Activated T-cell treated with anti-CD3 and anti-CD28 coated beads for 24 hours (primary cell): ENCODE measurements at places on chromosomes 16 and 17.

- no peak for DNase-seq
Observed at GRCh38 chr17:7503521-7503920, 19.4 kb downstream of the POLR2A start.

DNA sequence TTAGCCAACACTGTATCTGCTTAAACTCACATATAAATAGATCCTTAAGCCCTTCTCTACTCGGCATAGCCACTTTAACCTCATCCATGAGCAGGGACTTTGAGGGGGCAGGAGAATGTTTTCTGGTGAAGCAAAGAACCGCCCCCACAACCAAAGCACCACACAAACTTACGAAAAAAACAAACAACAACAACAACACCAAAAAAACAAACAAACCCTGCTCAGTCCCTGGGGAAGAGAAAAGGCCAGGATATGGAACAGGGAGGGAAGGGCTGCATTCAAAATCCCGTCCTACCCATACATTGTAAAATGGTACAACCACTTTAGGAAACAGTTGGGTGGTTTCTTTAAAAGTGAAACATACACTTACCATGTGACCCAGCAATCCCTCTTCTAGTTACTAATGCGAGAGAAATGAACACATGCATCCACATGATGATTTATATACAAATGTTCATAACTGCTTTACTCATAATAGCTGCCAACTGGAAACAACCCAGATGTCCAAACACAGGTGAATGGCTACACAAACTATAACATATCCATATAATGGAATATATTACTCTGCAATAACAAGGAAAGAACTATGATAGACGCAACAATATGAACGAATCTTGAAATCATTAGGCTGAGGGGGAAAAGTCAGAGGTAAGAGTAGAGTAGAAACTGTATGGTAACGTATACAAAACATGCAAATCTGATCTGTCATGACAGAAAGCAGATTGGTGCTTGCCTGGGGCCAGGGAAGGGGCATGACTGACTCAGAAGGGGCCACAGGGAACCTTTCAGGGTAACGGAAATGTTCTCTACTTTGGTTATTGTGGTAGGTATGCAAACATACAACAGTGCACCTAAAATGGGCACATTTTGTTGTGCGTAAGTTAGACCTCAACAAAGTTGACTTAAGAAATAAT lies 37.7 kb upstream of the TOB1 start:
- peak; percentile 22 for DNase-seq

DNA sequence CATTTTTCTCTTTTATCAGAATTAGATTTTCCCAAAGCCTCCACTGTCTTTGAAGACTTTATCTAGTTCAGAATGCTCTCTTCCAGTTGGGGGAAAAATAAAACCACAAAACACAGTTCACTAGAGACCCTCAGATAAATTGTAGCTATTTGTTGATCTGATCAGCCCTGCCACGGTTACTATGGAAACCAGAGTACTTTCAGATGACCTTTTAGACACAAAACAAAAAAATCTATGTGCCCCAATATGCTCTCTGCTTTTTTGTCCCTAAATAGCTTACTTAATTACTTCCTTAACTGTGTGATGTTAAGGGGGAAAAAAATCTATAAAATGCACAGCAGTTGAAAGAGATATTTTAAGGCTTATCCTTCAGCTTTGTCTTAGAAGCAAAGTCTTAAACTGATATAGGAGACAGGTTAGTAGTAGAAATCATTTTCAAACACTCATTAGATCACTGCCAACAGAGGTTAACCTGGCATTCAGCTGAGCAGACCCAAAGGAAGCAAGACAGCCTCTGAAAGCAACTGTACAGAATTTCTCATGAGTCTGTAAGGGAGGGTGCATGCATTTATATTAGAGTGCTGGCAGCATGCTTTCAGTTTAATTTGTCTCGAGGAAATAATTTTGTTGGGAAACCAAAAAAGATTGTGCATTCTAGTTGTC lies 129.9 kb upstream of the CACNG5 start:
- no peak for DNase-seq

DNA sequence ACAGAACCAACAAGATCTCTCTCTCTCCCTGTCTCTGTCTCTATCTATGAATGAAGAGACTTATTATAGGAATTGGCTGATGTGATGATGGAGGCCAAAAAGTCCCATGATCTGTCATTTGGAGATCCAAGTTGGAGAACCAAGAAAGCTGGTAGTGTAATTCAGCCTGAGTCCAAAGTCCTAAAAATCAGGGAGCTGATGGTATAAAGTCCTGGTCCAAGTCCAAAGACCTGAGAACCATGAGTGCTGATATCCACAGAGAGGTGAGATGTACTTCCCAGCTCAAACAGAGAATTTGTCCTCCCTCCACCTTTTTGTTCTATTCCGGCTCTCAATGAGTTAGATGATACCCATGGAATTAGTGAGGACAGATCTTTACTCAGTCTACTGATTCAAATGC lies 15.4 kb upstream of the TMIGD1 start:
- no peak for DNase-seq

DNA sequence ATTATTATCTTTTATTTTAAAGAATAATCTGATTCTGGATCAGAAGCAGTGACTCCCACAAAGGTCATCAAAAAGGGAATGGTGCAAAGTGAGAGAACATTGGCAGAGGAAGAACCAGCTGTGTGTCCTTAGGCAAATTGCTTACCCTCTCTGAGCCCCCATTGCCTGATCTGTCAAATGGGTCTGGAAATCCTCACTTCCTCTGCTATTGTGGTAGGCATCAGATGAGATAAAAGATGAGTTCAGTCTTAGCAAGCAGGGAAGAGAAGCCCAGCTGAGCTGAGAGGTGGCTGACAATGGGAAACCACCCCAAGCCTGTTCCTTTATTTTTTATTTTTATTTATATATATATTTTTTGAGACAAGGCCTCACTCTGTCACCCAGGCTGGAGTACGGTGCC lies 24.2 kb upstream of the PLCG2 start:
- DNase-seq, result no peak

DNA sequence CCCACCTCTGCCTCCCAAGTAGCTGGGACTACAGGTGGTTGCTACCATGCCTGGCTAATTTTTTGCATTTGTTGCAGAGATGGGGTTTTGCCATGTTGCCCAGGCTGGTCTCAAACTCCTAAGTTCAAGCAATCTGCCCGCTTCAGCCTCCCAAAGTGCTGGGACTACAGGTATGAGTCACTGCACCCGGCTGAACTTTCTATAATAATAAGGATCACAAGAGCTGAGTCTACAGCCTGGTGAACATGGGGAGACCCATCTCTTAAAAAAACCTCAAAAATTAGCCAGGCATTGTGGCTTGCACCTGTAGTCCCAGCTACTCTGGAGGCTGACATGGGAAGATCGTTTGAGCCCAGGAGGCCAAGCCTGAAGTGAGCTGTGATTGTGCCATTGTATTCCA lies 53.5 kb downstream of the WDR59 start:
- no peak for DNase-seq

- no peak for DNase-seq
Observed at GRCh38 chr16:54204756-54205155, 81.8 kb downstream of the IRX3 start.

DNA sequence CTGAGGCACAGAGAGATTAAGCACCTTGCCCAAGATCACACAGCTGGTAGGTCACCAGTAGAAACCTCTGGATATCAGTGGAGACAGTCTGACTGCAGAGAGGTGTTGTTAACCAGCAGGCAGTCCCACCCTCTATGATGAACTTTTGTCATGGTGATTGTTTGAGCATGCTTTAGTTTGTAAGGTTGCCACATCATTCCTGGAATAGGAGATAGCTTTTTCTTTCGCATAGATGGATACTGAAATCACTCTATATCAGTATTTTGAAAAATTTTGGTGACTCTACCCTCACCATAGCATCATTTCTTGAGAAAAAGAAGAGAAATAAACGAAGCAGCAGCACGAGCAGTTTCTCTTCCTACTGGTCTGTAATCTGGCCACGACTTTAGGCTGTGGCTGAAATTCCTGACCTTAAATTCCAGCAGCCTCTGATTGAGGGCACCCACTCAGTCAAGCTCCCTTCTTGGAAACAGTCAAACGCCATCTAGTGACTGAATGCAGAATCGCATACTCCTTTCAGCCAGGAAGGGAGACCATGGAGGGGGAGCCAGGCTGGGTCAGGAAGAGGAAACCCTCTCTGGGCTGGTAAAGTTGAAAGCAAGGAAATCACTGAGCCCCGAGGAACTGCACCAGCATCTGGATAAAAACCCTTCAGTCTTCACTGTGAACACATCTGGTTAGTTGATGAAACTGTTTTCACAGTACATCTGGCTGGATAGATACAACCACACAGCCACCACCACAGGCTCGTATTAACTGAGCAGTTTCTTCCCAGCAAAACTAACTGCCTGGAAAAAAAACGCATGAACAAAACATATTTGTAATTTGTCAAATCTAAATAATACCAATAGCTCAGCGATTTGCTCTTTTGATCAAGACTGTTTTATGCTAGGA lies 108.5 kb upstream of the XYLT1 start:
- peak; percentile 47 for DNase-seq

DNA sequence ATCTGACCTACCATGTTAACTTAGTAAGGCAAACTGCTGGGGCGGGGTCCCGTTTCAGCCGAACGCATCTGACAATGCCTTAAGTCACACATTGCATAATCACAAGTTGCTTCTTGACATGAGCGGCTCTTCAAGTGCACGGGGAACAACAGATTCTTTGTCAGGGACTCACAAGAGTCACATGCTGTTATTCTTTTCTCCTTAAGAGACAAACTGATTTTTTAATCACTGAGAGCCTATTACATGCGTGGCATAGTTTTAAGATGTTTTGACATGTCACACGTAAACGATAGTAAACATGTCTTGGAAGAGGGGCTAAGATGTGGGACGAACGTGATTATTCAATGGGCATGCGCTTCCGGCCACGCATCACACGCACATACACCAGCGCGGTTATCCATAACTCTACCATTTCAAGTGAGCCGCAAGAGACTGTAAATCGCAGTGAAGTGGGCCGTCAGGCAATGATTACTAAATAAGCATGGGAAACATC lies 63.4 kb downstream of the ADCY9 start:
- no peak for DNase-seq

GRCh38 chr16:58032710-58033293 lies 7.2 kb downstream of the MMP15 start:
- DNase-seq, result no peak

DNA sequence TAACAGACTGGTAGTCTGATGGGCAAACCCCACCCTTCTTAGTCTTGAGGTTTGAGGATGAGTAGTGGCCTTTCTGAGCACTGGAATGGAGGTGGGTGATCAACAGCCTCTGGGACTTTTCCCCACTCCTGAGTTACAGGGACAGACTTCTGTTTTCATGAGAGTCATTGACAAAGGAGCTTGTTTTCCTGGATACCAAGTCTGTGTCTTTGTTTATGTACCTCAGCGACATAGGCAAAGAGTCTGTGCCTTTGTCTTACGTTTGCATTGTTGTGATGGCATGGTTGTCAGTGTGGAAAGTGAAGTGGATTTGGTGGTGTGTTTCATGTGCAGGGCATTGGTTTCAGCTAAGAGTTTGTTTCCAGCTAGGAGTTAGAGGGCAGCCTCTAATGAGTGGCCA lies 17.5 kb downstream of the EPN2 start:
- DNase-seq, result no peak

DNA sequence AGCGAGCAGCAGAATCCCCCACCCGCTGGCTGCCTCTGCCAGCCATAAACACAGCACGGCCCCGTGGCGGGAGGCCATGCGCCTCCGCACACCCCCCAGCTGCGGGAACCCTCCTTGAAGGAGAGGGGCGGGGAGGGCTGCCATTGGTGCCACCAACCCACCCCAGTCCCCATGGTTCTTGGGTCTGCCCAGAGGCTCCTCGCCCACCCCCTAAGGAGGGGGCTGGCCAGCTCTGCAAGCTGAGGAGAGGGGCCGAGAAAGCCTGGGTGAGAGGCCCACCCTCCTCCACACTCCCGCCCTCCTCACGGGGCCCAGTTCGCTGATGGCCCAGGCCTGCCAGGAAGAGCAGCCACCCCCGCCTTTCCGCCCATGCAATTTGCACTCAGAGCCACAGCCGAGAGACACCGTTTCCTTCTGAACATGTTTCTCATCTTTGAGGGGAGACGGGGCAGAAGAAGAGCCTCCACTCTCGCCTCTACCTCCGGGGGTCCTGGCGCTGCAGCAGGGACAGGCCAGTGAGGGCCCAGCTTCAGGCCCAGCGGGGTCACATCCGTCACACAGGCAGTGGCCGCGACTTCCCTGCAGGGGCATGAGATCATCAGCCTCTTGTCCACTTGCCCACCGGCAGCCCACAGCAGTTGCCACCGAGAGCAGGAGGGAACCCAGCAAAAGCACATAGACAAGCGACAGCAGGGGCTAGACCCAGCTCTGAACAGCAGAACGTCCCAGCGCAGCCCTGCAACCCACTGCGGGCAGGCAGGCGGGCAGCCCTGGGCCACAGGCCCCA lies 23.0 kb downstream of the KATNB1 start:
- no peak for DNase-seq

DNA sequence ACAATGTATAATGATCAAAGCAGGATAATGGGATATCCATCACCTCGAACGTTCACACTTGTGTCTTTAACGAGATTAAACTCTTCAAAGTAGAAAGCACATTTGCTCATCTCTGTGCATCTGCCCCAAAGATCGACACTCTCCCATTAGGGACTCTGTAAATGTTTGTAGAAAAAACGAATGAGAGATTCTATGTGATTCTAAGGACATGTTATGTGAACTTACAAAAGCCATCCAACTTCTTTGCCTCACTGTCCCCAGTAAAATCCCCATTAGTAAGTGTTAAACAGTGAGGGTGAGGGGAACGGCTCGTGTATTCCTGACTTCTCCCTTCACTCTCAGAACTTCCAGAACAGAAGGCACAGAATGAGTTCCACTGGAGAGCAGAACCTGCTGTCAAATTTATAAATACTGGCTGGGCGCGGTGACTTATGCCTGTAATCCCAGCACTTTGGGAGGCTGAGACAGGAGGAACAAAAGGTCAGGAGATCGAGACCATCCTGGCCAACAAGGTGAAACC lies 134.1 kb downstream of the WSCD1 start:
- no peak for DNase-seq

GRCh38 chr16:88383401-88384221 lies 852 bp downstream of the ZNF469 start:
- no peak for DNase-seq
